Right kidney (tissue), 9 donors: ENCODE measurements at places on chromosomes 6 and 20.

GRCh38 chr6:5174244-5174643 lies 86.5 kb downstream of the LYRM4 start:
- DNase-seq: peak; percentile 34

GRCh38 chr6:13924146-13924948 lies 405 bp upstream of the RNF182 start:
- peak; percentile 89 for DNase-seq

DNA sequence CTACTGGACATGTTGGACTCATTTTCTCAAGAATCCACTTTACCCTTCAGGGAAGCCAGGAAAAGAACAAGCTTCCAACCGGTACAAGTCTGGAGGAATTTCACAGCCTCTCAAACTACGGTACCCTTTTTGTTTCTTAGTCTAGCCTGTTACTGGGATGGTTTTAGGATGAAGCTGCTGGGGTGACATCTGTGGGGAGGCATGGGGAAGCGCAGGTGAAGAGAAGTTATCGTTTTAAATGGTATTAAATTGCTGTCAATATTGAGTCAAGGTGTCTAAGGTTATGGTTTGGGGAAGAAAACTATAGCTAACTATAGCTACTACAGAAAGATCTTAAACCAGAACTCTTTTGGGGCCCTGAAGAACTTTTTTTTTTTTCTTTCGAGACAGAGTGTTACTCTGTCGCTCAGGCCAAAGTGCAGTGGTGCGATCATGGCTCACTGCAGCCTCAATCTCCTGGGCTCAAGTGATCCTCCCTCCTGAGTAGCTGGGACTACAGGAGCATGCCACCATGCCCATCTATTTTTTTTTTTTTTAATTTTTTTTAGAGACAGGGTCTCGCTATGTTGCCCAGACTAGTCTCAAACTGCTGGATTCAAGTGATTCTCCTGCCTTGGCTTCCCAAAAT lies 128.7 kb downstream of the RIN2 start:
- no peak for DNase-seq

DNA sequence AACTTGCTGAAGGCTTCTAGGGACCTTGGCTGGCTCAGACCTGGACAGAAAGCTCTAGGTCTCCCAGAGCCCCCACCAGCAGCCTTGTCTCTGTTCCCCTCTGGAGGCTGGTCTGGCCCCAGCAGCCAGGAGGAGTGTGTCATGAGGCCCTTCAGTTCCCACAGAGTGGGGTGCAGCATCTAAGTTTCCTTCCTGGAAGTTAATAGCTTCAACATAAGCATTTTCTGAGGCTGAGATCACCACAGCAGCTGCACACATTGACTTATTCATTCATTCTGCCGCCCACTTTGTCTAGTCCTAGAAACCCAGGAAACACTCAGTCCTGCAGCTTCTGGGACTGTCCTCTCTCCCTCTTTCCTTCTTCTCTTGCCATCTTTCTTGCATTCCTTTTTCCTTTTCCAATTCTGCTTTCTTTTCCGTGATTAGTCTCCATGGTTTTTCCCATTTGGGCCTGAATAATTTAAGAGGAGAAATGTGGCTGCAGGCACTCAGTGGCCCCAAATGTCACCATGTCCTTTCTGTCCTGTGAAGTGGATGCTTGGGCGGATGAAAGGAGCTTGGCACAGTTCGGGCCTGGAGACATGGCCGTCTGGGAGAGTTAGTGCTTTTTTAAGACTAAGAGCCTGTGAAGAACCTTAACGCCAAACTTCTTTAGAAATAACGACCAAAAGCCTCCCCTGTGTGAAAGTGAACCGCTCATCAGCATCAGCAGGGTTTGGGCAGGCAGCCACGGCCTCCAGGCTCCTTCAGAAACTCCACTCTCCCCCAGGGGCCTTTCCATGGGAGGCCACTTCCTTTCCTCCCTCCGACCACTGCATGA lies 31.0 kb upstream of the PCMTD2 start:
- DNase-seq: no peak

- peak; percentile 22 for DNase-seq
Measured at GRCh38 chr6:118263921-118264486, 284.1 kb upstream of the PLN start.

GRCh38 chr20:8476021-8476420 lies 344.0 kb downstream of the PLCB1 start:
- no peak for DNase-seq

DNA sequence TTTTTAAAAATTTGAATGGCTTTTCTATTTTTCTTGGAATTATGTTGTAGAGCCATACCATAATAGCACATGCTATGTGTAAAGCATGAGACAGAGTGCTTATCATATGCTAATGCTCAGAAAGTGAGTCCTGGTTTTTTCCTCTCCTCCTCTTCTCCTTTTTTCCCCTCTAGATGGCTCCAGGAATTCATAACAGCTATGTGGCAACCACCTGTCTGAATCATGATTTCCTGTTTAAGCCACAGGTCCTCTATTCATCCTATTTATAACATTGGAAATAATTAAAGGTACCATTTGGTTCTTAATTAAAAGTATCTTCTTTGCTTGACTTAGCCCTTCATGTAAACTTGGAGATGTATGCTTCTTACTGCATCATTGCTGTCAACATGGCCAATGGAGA lies 260.0 kb upstream of the MAP3K7 start:
- DNase-seq: no peak

DNA sequence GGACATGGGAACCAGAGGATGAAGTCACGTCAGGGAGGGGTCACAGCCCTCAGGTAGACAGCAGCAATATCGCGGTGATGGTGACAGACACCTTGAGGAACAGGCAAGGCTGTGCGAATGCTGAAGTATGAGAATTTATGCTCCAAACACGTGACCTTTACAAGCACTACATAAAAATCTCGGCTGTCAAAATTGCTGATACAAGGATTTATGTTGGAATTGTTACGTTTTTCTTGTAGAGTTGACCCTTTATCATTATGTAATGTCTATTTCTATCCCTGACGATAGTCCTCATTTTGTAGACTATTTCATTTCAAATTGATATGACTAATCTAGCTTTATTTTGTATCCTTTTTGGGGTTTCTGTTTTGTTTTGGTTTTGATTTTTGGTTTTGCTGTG lies 311.1 kb downstream of the C6orf118 start:
- no peak for DNase-seq

- DNase-seq: no peak
Measured at GRCh38 chr6:11333132-11333849, 100.8 kb upstream of the NEDD9 start.

GRCh38 chr20:56592211-56592610 lies 36.9 kb upstream of the TFAP2C start:
- no peak for DNase-seq

DNA sequence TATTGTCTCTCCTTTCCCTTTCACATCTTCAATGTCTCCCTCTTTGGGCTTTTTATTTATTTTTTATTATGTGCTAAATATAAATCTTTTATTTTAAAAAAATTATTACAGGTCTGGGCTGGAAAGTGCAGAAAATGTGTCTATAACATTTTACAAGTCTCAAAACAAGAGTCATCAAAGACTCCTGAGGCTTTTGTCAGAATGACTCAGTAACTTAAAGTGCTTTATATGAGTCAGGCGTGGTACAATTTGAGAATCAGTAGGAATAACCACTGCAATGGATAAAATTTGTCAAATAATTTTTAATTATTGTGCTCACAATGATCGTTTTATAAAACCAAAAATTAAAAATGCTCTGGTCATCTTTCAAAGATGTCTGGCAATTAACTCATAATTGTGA lies 193.9 kb downstream of the MMUT start:
- DNase-seq: no peak

DNA sequence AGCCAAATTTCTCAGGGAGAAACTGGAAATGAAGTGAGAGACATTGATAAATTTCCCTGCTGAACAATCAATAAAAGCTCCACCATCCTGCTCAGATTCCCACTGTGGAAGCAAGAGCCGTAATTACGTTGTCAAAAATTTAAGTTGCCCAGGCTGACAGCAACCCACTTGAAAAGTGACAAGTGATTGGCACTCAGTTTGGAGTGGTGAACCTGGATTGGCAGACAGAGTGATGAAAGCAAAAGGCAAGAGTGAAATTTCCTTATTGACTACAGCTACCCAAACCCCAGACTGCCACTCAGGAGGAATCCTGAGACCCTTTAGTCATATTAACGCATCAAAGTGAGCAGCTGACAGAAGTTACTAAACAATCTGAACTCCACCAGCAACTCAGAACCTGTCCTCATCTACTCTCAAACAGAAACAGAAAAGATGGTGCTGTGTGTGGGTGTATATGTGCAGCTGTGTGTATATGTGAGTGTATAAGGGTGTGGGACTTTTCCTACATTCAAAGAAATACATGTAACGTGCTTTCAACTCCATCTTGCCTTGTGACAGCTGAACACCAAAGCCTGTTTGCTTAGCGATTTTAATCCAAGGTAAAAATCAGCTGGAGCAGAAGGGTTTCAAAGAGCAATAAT lies 157.4 kb downstream of the PKHD1 start:
- DNase-seq: no peak

GRCh38 chr20:58702161-58702510 lies 9.5 kb downstream of the NPEPL1 start:
- no peak for DNase-seq

DNA sequence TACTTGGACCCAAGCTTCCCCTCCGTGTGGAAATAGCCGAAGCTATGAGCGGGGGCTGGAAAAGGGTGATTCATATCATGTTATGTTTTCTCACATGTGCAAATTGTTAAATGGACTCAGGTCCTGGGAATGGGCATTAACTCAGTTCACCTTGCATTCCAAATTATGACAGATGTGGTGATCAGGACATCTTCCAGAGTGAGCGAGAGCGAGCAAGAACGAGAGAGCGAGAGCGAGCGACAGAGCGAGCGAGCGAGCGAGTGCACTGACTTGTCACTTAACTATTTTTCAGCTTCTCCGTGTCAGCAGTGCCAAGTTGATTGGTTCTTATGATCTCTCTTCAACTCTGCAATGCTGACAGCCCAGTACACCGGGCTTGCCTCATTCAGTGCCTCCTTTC lies 437.4 kb upstream of the NRSN1 start:
- DNase-seq: no peak
